ENCODE measurements at places on chromosomes 4 and X.

DNA sequence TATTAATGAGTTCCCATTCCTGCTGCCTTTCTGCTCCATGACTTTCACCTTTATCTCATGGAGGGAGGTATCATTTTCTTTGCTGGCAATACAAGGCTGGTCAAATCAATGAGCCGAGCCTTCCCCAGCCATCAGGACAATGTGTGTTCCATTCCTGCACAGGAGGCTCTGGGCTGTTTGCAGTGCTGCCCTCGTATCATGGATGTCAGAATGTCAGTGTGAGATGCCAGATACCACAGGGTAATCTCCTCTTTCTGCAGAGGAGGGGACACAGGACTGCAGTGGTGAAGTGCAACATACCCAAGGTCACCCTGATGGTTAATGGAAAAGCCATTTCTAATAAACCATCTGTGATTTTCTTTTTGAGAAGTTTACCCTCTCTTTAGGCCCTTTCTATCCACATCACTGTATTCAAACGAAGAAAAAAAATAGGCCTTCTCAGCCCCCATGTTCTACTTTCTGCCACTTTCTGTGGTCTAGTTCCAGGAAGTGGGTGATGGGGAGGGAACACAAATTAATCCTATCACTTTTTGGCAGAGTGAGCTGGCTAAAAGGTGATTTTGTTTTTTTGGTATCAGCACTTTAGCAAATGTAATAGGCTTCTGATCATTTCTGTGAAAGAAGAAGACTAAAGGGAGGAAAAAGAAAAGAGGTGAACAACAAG, 490.2 kb upstream of the BOD1L1 start:
- DNase-seq: no peak

DNA sequence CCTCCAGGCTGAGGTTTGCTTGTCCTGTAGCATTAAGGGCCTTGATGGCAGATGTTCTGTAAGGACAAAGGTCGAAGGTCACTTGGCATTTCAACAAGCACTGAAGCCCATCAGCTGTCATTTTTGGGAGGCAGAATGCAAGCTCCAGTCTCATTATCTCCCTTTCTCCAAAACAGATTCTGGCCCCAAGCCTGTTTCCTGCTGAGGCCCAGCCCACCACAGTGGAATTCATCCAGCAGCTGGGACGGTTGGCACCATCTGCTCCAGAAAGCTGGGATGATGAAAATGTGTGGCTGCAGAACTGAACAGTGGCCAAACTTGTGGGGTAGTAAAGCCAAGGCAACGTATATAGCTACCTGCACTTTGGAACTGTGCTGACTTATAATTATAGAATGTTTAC, 17.7 kb upstream of the PPEF2 start:
- no peak for DNase-seq

DNA sequence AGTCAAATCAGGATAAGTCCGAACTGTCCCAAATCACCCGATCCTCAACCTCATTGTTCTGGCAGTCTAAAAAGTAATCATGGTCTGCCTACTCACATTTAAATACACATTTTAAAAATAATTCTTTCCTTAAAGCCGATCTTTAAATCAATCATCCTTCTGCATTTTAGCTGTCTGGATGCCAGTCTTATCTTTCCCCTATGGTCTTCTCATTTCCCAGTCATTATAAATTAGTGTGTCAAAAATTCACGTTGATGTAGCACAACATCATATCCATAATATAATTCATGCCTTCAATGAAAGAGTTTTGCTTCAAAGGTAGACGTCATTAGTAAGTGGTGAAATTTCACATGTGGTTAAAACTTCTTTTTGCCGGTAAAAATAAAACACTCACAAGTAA, 108.1 kb upstream of the FRG1 start:
- no peak for DNase-seq

DNA sequence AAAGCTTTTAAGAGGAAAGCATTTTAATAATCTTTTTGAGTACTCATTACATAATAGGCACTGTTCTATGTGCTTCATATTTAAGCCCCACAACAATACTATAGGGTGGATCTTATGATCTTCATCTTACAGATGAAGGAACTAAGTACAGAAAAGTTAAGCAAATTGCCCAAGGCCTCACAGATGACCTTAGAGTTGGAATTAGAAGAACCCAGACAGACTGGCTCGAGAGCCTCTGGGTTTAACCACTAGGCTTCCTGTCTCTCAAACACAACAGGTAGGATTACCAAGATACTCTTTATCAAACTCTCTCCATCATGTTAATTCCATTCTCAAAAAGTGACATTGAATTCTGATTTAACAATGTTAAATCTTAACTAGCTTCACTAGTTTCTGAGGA, 23.8 kb downstream of the TRPC5 start:
- DNase-seq: no peak

GRCh38 chrX:131298036-131298435, 8.9 kb upstream of the IGSF1 start:
- no peak for DNase-seq

DNA sequence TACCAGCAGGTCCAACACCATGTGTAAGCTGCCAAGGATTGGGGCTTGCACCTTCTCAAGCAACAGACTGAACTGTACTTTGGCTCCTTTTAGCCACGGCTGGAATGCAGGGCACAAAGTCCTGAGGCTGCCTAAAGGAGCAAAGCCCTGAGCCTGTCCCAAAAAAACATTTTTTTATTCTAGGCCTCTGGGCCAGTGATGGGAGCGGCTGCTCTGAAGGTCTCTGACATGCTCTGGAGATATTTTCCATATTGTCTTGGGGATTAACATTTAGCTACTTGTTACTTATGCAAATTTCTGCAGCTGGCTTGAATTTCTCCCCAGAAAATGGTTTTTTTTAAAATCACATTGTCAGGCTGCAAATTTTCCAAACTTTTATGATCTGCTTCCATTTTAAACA, 885.3 kb downstream of the GLUD2 start:
- no peak for DNase-seq

- DNase-seq: no peak
Measured at GRCh38 chrX:154607370-154607769, 11.7 kb downstream of the CTAG1B start.

- no peak for DNase-seq
Measured at GRCh38 chrX:444305-444704, 57.6 kb upstream of the PPP2R3B start.

DNA sequence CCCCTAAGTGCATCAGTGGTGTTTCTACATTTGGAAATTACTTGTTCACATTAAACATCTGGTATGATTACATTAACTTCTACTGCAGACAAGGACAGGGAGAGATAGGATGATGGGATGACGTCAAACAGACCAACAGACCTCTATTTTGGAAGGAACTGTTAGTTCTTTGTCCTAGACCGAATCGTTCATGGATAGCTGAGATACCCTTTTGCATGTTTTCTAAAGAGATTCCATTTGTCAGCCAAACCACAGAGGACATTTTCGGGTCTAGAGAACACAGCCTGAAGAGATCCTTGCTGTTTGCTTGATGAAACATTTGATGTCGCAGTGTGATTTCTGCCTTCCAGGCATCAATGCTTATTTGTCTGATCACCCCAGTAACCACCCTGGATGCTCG, 27.7 kb downstream of the CHST7 start:
- peak; percentile 85 for DNase-seq

DNA sequence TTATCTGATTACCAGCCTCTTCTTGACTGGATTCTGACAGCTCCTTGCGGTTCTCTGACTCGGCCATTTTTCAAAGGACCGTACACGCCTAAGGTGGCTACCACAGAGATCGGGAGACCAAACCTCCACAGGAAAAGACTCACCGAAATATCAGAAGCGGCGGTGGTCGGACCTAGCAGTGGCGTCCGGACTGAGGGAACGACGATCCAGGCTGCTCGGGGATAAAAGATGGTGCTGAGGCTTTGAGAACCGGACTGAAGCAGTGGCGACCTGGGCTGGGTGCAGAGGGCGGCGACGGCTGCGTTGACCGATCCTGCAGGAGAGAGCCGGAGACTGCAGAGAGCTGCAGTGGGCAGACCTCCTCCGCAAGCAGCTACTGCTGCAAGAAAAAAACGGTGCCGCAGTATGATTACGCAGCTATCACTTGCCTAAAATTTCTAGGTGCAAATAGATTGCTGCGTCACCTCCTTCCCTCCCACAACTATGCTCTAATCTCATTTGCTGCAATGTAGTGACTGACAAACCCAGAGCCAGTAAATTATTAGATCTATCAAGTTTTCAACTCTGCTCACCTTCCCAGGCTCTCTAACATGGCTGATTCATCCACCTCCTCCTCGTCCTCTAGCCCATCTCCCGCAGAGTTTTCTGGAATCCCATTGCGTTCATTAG, at the start of gene NAP1L2:
Gene NAP1L2, minus strand, starts transcription at position 426 of the 669 bp plus-strand sequence. Its CDS starts 359 bp downstream, at position 67.
- peak; percentile 25 for DNase-seq

DNA sequence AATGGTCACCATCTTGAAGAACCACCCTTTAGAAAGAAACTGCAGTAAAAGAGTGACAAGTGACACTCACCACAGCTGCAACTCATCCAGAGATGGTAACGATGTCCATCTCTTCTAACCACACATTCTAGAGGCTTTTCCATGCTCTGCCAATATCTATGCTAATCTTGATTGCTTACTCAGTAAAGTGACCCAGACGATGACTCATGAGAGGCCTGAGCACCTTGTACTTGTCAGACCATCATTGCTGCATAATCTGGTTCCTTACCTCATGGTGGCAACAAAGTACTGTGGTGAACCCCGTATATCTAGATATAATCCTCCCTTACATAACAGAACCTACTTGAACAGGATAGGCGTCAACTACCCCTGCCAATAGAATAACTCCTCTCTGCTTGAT, 75.6 kb downstream of the CCNG2 start:
- no peak for DNase-seq

DNA sequence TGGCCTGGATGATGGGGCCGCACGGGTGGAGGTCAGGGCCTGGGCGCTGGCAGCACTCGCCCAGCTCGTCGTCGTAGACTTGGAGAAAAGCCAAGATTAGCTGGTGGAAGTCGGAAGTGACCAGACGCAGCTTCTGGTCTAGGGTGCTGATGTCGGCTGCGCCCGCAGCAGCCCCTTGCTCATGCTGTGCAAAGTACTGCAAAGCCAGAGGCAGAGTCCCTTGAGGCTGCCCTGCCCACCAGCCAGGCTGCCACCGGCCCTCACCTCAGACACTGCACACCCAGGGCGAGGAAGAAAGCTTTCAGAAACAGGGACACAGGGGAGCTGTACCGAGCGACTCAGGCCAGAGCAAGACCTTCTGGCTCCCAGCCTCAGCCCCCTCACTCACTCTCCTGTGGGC, 9.7 kb upstream of the TREX2 start:
- no peak for DNase-seq

- no peak for DNase-seq
Measured at GRCh38 chrX:69264158-69264581, 98.9 kb upstream of the PJA1 start.

DNA sequence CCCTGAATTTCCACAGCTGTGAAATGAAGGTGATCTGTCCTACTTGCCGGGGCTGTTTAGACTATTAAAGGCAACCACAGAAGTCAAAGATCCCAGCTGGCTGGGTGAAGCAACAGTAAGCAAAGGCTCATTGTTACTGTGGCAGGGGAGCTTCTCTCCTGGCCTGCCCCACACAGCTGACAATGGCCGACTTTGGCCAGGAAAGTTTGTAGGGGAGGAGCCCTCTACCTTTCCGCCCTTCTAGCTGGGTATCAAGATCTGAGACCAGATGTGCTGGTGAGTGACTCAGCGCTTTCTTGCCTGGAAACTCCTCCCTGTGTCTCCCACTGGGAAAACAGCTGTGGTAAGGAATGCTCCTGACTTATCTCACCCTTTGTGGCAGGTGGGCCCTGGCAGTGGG, 21.1 kb downstream of the RASSF6 start:
- DNase-seq: peak; percentile 15

GRCh38 chr4:183873409-183874185, 31.5 kb upstream of the STOX2 start:
- no peak for DNase-seq

- DNase-seq: no peak
Measured at GRCh38 chrX:63708801-63709200, 76.2 kb downstream of the ARHGEF9 start.

DNA sequence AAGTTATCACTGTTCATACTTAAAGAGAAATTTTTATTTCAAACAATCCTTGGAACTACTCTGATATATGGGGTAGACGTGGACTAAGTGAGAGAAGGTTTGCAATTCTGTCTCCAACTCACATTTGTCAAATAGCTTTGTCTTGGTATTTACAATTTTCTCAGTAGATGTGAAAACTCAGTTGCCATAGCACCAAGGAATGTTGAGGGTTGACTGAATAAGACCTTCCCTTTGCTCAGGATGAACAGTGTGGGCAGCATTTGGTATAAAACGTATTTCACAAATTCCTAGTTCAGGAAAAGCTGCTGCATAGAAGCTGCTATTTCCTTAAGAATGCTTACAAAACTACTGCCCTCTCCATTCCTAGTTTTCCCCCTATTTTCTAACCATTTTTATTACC, 399.5 kb downstream of the NKX6-1 start:
- DNase-seq: no peak

DNA sequence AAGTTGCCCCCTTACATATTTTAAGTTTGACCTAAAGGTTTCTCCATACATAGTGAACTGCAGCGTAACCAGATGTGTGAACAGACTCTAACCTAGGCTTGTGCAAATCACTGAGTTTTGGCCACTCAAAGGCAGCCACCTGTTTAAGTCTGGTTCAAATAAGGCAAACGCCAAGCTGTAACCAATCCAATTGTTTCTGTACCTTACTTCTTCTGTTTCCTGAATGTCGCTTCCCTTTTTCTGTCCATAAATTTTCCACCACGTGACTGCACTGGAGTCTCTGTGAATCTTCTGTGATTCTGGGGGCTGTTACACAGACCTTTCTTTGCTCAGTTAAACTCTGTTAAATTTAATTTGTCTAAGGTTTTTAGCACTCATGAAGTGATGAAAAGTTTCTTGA, 618.8 kb downstream of the GLUD2 start:
- DNase-seq: no peak

DNA sequence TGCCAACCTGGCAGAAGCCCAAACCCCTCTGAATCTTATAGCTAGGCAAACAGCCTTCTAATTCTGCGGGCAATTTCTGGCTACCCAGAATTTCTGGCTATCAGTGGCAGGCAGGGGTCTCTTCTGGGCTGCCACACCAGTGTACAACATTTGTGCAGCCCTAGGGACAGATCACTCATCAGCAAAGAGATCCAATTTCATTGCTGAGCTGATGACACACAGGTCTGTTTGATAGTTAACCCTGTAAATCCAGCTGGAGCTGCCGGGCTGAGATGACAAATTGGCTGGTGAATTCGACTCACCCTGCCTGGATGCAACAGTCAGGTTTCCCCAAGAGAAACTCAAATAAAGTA, 2.4 kb downstream of the MID1 start:
- no peak for DNase-seq

GRCh38 chrX:68929332-68930150, 100.7 kb downstream of the EFNB1 start:
- DNase-seq: no peak
